ENCODE measurements at places on chromosomes 11 and 22.

DNA sequence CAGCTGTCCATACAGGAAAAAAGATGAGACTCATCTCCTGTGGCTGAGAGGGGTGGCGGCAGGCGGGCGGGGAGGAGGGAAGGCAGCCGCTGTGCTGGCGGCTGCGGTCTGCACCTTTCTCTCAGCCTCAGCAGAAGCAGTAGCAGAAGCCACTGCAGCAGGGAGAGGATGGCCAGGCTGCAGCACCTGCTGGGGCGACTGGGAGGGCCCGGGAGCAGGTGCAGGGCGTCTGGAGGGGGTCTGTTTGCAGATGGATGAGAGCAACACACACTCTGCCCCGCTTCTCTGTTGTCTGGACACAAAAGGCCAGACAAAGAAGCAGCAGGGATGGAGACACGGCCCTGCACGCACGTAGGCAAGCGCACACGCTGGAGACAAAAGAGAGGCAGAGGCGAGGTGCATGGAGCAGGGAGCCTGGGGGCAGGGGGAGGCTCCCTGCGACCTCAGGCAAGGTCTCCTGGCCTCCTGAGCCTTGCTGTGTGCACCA, 9.3 kb upstream of the MIAT start:
- no peak for DNase-seq

DNA sequence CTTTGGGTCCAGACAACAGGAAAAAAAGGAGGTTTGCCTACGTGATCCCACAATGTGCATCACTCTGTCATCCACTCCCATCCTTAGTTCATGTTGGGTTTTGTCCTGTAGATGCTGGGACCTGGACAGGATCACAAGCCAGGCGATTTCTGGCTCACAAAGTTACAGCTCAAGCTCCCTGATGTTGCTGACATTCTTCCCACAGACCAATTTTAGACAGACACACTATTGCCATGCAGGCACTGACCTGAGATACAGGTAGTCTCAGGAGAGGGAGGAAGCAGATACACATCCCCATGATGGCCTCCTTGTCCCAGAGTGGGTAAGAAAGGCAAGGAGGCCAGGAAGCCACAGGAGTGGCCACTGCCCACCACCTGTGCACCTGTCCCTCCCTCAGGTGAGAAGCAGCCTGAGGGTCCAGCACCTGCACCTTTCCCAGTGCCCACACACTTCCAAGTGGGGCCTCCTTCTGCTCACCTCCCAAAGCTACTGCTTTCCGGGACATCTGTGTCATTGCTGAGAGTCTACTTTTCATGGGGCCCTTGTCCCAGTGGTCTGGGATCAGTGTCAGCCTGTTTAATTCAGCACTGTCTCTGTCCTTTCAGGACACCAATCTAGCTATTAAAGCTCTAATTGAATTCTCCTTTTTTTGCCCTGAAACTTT, 52.0 kb upstream of the TOP3B start:
- no peak for DNase-seq

DNA sequence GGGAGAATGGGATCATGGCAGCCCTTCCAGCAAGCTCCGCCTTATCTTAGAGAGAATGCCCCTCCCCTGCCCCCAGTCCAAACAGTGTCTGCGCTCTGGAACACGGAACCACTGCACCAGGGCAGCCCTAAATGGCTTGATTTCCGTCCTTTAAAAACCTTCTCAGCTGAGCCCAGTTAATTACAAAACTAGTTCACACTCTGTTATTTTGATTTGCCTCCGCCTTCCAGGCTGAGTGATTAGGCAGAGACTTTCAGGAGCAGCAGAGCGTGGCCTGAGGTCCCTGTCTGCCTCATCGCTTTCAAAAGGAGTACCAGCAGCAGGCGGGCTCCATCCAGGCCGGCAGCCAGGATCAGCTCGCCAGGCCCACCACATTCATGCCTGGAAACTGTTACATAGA, 313.0 kb downstream of the BRD1 start:
- no peak for DNase-seq

GRCh38 chr22:48896766-48897644, 930.7 kb downstream of the BRD1 start:
- no peak for DNase-seq

GRCh38 chr11:12232817-12233601, 122.6 kb downstream of the MICAL2 start:
- DNase-seq, result no peak

GRCh38 chr11:120303004-120303637, 22.0 kb upstream of the TLCD5 start:
- DNase-seq, result peak; percentile 14

DNA sequence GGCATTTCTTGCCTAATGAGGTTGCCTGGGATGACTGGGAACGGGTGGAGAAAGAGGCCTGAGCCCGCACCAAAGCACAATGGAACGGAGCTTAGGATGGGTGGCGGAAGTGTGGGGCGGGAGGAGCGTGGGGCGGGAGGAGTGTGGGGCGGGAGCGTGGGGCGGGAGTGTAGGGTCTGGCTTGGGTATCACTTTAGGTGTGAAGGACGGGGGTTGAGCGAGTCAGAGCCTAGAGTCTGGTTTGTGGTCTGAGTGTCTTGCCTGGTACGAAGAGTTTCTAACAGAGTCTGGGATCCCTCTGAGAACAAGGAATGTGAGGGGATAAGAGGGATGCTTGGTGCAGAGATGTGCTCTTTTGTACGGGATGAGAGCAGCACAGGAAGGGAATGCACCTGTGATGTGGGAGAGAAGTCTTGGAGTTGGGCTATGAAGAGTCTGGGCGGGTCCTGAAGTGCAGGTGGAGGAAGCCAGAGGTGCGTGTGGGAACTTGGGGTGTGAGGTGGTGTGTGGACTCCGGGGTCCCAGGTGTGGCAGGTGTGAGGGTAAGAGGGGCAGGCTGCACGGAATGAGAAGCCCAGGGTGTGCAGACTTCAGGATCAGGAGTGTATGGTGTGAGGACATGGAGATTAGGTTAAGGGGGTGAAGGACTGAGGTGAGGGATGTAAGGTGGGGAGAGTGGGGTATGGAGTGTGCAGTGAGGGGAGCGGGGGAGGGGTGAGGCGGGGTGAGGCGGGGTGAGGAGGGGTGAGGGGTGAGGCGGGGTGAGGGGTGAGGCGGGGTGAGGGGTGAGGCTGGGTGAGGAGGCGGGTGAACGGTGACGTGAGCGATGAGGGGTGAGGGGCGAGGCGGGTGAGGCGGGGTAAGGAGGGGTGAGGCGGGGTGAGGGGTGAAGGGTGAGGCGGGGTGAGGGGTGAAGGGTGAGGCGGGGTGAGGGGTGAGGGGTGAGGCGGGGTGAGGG, 1.0 kb downstream of the SYCE3 start:
- DNase-seq, result no peak

DNA sequence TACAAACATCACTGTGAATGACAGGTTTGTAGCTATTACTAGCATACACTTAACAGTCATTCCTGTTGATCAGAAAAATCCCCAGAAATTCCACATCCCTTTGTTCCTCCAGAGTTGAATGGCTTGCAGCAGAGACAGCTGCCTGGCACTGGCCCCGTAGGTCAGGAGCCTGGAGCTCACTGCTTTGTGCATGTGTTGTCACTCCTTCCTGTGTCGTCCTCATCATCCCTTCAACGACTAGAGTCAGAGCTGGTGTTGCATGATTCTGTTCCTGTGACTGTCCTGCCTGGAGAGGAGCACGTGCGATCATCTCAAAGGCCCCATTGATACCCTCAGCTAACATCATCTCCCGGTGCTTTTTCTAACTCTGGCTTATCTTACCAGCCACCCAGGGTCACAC, 58.3 kb downstream of the LDLRAD3 start:
- no peak for DNase-seq

DNA sequence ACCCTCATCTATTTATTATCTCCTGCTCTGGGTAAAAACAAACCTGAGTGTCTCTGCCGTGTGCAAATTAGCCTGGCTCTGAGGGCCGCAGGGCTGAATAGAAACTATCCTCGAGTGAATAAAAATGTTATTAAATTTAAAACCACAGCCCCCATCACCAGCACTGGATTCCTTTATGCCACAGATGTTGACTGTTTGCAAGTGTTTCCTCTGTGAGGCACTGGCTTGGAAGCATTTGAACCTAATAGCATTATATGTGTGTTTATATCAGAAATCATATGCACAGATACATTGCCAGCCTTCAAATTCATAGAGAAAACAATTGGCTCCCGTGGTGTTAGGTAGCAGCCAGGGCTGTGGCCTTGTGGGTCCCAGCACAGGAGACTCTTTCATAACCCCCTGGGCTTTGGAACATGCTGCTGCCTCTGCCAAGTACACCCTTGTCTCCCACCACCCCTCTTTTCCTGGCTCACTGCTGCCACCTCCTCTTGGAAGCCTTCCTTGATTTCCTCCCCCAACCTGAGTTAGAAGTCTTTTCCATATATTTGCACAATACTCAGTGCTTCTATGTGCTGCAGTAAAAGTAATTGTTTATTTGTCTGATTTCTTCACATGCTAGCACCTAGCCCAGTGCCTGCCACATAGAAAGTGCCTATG, 294.4 kb downstream of the DDX10 start:
- no peak for DNase-seq

DNA sequence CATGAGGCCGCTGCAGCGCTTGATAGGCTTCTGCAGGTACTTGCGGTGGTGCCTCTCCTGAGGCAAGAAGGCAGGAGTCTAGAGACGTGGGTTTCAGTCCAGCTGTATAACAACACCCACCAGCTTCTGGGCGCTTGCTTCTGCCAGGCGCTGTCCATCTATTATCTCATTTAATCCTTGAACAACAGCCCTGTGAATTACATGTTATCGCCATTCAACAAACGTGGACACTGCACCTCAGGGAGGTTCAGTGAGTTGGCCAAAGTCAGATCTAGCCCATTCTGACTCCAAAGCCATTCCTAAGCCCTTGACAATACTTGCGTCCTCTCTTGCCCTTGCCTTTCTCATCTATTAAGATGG, 436 bp upstream of the FAM181B start:
- no peak for DNase-seq

DNA sequence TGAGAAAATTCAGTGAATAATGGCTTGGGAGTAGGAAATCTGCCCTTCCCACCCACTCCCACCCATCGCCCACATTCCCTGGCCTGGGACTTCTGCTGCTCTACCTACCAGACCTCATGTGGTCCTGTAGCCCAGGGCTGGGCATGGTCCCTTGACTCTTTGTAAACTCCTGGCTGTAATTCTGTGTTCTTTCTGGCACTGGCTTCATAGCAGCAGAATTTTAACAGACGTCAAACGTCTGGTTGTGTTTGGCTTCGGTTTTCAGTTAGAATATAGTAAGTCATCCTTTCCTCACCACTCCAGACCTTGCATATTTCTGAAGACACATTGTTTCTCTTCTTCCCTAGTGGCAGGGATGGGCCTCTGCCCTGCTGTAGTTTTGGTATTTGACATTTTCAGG, 210.6 kb downstream of the CSNK2A3 start:
- no peak for DNase-seq

- DNase-seq, result no peak
Measured at GRCh38 chr22:39675947-39676346, 105.4 kb downstream of the CACNA1I start.
